ENCODE measurements at places on chromosomes 16 and 17.

DNA sequence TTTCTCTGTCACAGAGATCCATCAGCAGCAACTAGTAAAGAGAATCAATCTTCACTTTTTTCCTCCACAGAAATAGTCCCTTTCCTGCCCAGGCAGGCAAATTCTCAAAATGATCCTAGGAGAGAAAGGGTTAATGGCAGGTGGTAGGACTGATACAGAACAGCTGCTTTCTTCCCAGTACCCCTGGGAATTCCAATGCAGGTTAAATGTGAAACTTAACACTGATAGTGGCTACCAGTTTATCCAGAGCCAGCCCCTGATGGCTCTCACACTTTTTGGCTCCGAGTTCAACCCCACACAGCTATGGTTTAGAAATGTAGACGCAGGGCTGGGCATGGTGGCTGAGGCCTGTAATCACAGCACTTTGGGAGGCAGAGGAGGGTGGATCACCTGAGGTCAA lies 22.2 kb downstream of the MARVELD3 start:
- DNase-seq, result no peak

DNA sequence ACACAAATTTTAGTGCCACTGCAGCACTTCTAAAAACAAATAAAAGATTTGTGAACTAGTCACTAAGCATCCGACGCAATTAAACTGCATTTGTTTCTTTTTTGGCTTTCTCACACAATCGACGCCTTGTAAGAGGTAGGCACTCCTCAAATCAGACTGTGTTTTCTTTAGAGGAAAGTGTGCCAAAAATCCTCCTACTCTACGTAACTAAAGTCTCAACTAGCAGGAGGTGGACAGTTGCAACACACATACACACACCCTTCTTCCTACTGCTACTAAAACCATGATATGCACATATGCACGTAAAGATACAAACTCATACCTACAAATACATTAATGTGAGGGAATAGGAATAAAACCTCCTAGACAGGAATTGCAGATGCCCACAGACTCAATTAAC lies 844.7 kb upstream of the SOX9 start:
- no peak for DNase-seq

DNA sequence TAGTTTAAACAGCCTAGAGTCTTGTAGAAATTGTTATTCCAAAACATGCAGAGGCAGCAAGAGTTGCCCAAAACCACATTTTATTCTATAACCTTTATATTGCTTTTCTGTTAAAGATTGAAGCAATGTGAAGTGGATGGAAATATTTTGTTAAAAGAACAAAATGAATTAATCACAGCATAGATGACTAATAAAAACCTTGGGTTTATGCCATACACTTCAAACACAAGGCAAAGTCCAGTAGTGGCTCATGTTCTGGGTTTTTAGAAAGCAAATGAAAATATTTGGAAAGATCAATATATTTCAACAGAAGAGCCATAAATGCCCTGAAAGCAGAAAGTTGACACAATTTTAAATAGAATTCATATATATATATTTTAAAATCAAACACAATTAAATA lies 36.7 kb upstream of the ULK2 start:
- no peak for DNase-seq

- DNase-seq, result no peak
Observed at GRCh38 chr17:3528880-3529511, 28.6 kb downstream of the TRPV3 start.

DNA sequence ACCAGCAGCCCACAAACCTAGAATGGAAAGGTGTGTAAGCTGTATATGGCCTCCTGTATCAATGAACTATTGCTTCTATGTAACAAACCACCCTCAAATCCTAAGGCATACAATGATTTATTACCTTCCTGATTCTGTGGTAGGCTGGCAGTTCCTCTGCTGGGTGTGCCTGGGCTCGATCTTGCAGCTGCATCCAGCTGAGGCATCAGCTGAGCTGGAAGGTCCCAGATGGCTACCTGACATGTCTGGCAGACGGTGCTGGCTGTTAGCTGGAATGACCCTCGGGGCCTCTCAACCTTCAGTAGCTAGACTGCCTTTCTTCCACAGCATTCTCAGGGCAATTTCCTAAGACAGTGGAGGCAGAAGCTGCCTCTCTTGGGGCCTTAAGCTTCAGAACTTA lies 152.7 kb downstream of the RAB11FIP4 start:
- no peak for DNase-seq

- no peak for DNase-seq
Observed at GRCh38 chr16:606656-607307, 16.9 kb downstream of the RAB40C start.

GRCh38 chr16:13439766-13440165 lies 480.2 kb upstream of the ERCC4 start:
- no peak for DNase-seq

- DNase-seq, result no peak
Observed at GRCh38 chr17:43219746-43220380, 8.2 kb downstream of the TMEM106A start.

- DNase-seq, result peak; percentile 24
Observed at GRCh38 chr17:49035470-49036269, 38.5 kb downstream of the IGF2BP1 start.

GRCh38 chr17:63772801-63773271 lies 561 bp downstream of the CCDC47 start:
- DNase-seq, result no peak

GRCh38 chr16:81917375-81917774 lies 93.9 kb downstream of the SDR42E1 start:
- no peak for DNase-seq

DNA sequence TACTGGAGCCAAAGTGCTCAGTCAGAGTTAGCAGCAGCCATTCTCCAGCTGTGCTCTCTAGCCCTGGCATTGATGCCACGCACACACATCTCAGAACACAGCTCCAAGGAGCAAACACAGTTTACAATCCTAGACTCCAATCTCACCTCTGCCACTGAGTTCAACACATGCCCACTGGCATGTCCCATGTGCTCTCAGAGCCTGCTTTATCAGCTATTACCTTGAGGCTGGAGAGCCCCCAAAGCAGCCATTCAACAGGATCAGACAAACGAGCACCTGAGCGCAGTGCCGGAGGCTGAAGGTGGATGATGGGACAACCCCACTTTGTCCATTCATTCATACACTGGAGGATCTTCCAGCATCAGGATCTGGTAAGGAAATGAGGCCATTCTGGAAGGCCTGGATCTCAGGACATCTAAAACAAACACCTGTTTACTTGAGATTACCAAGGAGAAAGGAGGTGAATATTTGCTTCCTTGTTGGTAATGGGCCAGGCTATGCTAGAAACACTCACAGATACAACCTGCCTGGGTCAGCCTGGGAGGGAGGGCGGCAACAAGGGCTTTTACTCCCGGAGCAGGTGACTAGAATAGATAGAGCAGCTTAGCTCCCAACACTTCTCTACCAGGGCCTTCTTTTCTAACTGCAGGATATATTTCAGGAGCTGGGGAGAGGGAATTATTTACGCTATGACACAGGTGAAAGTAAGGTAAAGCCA lies 25.4 kb downstream of the RANBP10 start:
- no peak for DNase-seq

GRCh38 chr17:42889809-42890208 lies 10.8 kb upstream of the G6PC1 start:
- DNase-seq, result no peak

- no peak for DNase-seq
Observed at GRCh38 chr16:50669741-50670140, 11.4 kb downstream of the SNX20 start.

DNA sequence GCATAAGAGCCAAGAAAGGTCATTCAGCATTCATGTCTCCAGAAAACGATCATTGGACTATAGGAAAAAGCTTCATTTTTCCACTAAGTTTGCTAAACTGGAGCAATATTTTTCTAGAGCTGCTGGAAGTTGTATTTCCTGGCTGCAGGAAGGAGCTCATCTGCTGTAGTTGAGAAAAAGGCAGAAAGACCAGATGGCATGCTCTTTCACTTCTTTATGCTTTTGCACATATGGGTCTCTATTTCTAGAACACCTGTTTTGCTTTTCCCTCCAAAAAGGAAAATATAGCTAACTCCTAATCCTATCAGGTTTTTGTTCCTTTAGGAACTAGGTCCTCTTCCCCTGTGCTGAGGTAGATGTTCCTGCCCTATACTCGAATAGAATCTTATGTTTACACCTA lies 61.9 kb upstream of the HLF start:
- no peak for DNase-seq

DNA sequence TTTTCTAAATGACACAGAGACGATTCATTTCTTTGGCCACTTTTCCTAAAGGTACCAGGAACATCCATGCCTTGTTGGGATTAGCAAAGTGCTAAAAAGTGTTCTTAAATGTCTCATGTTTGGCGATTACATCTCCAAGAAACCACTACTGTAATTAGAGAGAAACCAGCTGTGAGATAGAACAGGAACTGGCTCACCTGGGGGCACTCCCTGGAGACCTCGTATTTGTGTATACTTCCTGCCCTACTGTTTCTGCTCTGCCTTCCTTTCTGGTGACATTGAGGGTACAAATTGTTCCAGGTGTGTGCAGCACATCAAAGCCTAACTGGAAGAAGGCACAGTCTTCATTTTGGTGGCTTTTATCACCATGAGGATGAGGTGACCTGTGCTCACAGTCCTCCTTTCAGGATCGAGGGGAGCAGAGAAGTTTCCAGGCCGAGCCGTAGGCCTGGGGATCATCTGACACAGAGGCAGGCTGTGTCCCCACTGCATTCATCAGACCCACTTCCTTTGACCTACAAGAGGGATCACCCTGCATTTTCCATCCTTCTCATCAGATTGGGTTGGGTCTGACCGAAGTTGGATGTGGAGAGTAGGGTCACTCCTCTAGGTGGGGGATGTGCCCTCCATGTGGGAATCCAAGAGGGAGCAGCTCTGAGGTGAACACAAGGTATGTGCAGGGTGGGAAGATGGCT lies 23.7 kb downstream of the CCL4 start:
- DNase-seq, result no peak

GRCh38 chr17:61155590-61156237 lies 243.9 kb upstream of the TBX2 start:
- DNase-seq, result no peak

DNA sequence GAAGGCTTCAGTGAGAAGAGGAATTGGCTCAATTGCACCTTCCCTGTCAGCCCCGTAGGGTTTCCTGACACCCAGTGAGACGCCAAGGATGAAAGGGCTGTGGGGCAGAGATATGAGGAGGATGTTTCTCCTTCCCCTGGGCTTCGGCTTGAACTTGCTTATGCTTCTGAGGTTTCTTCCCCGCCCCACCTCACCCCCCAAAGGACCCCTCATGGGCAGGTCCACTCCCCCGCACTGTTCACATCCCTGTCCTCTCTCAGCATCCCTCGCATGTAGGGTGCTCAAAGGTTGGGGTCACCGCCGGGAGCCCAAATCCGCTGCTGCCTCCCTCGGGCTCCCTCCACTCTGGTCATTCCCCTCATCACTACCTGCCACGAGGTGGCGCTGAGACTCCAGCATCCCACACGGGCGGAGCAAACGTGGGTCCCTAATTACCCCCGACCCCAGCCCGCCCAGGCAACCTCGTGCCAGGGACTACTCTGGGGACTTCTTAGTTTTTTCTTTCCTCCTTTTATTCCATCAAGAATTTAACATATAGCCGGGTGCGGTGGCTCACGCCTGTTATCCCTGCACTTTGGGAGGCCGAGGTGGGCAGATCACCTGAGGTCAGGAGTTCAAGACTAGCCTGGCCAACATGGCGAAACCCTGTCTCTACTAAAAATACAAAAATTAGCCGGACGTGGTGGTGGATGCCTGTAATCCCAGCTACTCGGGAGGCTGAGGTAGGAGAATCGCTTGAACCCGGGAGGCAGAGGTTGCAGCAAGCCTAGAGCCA lies 3.3 kb upstream of the TRARG1 start:
- peak; percentile 74 for DNase-seq

DNA sequence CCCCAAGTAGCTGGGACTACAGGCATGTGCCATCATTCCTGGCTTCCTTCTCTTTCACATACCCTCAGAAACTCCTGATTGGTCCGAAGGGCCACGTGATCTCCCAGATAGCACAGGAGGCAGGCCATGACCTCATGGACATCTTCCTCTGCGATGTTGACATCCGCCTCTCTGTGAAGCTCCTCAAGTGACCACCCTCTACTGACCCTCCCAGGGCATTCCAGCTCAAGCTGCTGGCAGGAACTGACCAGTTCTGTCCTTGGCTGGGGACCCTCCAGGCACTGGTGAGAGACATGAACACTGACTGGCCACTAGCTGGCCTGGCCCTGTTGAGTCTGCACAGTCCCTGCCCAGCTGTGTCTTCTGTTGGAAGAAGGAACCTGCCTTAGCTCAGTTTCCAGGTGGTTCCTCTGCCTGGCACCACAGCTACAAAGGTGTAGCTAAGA lies 5.6 kb downstream of the ERAL1 start:
- DNase-seq, result no peak

- no peak for DNase-seq
Observed at GRCh38 chr16:13238182-13238581, 336.8 kb downstream of the SHISA9 start.

- DNase-seq, result no peak
Observed at GRCh38 chr17:41494524-41494923, 4.8 kb upstream of the KRT36 start.

Measured in activated naive CD4-positive, alpha-beta T cell treated with anti-CD3 and anti-CD28 coated beads, Interleukin-2, amount 50 U/mL, for 16 hours (primary cell).